ENCODE measurements at places on chromosomes 7 and 10. TPM values are rescaled to one million over a fixed set of nuclear protein-coding genes. Genes with fewer than 3 reads are reported as not detected.

DNA sequence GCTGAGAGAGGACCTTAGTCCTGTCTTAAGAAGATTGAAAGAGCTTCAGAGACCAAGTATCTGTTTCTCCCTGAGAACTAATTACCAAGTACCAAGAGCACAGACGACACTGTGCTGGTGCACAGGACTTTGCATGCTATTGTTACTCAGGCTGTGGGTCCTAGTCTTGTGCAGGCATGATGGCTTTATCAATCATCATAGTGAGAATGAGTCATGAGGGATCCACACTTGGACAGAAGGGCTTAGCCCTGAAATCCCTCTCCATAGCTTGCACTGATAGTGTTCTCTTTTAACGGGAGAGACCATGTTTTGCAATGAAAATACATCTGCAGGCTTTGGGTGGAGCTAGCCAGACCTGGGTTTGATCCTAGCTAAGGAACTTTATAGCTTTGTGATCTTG lies 93.3 kb downstream of the SORCS3 start:
- DNase-seq, result no peak

GRCh38 chr7:19117870-19118608 lies 603 bp upstream of the TWIST1 start:
- no peak for DNase-seq

ZNF425 gene
- 0.78 TPM for total RNA-seq

DNA sequence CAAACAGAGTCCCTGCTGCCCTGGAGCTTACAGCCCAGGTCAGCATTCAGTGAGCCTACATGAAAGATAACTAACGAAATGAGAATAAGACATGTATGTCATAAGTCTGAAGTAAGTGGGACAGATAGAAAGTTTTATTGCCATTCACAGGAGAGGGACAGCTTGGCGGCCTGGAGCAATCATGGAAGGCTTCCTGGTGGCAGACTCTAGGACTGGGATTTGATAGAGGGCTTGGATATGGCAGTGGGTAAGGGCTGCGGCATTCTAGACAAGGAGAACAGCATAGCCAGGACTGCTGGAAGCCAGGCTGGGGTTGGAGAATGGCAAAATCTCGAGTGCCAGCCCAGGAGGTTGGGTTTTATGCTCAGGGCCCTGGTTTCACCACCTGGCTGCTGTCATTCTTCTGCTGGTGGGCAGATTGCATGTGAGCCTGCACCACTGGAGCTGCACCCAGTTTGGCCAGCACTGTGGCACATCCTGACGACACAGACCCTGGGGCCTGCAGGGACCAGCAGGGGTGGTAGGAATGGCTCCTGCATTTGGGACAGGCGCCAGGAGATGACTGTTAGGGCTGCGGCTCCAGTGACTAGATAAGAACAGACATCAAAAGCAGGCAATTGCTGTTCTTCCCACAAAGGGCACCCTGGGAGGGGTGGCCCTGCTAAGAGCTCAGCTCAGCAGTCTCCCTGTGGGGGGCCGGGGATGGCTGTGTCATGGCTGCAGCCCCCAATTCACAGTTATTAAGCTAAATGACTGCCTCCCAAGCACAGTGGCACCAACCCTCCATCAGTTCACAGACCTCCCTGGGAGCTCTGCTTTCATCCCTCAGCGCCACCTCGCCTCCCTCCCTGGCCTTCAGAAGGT lies 161.1 kb downstream of the RPS24 start:
- DNase-seq, result no peak

CABCOCO1 gene
- not detected for total RNA-seq

DNA sequence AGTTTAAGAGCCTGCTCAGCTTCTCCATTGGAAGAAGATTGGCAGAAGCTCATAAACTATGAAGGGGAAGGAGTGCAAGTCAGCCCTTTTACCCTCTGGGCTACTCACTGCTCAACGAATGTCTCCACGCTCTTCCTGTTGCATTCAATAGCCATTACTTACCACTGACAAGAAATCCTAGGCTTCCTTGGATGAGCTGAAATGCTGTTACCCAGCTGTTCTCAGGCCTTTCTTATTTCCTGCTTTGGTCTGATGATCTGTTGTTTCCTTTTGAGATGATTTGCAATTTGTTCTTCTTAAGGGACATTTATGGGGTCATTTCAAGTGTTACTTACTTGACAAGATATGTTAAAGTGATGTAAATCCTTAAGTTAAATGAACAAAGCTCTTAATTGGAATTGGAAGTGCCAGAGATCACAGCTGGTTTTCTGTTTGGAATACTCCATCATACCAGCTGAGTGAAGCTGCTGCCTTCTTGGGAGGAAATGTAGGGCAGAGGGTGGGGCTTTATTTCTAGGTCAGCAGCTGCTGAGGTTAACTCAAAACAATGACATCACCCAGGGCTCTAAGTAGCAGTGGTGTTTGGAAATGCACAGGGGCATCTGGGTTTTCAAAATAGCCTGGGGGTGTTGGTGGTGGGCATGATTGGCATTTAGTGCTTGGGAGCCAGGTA lies 170.0 kb downstream of the PRKCQ start:
- DNase-seq, result no peak

NUTM2B gene
- 1.3 TPM for total RNA-seq

GRCh38 chr7:159078911-159079270 lies 65.8 kb downstream of the VIPR2 start:
- DNase-seq, result no peak

DNA sequence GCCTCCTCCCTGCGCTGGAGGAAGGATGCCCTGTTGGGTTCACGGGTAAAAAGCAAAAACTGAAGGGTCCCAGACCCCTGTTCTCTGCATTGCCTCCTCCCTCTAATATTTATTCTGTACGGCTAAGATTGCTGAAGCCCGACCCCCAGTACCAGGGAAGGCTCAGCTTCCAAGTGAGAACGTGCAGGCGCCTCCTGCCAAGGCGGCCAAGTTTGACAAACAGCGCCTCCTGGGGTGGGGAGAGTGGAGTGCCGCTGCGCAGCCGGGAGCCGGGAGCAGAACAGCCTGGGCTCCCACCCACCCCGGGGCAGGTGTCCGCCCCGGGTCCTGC lies 4.7 kb upstream of the EBF3 start:
- DNase-seq, result no peak

- DNase-seq, result no peak
Observed at GRCh38 chr7:48298779-48299178, 127.5 kb downstream of the ABCA13 start.

- DNase-seq, result no peak
Observed at GRCh38 chr10:74910241-74910975, 84.0 kb downstream of the KAT6B start.

DNA sequence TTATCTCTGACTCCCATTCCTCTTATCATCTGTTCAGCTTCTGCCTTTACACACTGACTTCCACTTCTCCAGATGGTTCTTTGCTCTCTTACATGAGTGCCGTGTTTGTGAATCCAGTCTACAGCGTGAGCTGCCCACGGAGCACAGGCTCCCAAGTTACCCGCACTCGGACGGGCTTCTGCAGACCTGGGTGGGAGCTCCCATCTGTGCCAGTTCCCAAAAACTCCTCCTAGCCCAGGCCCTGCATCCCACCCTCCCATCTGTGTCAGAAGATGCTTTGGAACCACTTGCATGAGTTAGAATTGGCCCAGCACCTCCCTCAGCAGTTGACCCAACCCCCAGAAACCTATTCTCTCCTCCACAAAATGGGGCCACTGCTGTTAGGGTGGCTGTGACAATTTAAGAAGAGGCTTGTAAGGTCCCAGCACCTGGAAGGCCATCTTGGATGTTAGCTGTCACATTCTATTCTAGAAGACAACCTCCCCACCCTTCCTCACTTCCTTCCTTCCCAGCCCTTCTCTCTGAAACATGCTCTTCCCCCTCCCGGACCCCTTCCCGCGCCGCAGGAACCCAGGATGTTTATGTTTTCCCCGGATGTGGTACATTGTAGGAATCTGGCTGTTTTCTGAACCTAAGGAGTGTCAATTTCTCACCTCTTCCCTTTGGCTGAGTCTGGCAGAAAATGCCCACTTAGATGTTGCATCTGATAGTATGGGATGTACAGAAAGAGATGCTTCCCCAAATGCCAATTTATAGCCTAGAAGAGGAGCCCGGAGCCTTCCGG lies 79.2 kb downstream of the CCDC3 start:
- DNase-seq, result no peak

GRCh38 chr10:112711366-112711765 lies 238.7 kb upstream of the TCF7L2 start:
- DNase-seq, result no peak

DNA sequence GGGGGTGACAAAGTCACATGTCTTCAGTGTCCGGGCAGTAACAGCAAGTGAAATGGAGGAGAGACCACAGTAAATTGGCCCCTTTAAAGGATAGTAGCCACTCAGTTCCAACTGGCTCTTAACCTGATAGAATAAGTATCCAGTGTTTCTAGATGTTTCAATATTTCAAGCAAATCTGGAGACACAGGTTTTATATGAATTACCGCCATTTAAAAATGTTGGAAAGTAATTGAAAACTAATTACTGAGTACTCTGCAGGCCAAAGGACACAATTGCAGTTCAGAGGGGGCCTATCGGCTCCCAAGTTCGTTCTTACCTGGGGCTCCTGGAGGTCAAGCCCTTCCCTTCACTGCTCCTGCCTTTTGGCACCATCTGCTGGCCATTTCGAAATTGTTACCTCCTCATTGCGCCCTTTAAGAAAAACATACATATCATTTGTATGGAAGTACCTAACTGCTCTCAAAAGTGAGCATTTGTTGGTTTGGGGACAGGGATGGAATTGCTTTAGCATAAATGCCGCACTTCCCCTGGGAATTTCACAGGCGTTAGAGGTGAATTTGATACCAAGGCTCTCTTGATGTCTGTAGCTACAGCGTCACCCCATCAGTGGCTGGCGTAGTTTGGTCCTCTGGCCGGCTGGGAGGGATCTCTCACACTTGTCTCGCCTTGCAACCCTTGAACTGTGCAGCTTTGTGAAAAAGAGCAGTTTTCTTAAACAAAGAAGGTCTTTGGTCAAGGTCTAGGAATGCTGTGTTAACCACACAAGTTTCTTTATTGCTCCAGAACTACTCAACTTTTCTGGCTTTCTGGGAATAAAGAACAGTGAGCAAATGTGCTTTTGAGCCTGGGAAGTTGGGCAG lies 220.0 kb downstream of the ARHGAP21 start:
- no peak for DNase-seq

DNA sequence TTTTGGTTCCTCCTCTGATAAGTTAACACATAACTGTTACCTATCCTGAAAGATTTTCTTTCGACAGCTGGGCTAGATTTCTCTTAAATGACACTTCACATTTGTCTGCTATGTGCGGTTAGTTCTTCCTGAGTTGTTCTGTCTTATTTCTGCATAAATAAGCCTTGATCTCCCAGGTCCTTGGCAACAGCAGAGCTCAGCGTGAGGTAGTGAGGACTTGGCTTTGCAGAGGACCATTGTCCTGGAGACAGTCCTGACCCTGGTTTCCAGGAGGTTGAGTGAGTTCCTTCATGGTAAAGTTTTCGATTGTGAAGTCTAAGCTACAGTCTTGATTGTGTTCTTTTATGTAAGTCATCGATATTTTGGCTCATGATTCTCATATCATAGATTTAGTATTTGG lies 23.7 kb downstream of the SND1 start:
- DNase-seq, result no peak

DNA sequence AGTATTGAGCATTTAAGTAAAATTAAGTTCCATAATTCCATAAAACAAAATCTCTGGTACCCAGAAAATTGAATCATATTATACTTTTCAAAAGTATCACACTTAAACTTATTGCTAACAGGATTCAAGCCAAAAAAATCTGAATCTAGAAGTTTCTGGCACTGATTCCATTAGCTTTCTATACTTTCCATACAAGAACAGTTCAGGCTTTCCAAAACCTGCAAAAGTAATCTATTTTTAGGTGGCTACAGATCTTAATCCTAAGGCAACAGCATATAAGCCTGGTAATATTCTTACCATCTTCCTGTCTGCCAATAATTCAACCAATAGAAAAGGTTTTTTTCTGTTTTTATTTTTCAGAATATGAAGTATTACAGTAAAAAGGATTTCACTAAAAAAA lies 185.0 kb downstream of the CRPPA start:
- DNase-seq, result no peak

DNA sequence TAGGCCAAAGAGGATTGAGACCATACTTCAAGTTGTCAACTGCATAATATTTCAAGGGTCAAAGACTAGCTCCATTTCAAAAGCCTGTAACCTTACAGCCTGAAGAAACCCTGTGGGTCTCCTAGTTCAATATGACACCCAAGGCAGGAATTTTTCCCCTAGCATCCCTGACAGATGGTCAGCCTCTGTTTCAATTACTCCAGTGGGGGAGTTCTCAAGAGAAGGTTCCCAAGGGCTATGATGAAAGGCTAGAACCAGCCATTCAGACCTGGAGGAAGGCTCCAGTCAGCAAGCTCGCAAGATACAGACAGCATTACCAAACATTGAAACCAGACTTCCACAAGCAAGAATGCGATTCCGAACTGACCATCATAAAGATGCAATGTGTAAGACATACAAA lies 1.6 kb downstream of the HTR7 start:
- no peak for DNase-seq

DNA sequence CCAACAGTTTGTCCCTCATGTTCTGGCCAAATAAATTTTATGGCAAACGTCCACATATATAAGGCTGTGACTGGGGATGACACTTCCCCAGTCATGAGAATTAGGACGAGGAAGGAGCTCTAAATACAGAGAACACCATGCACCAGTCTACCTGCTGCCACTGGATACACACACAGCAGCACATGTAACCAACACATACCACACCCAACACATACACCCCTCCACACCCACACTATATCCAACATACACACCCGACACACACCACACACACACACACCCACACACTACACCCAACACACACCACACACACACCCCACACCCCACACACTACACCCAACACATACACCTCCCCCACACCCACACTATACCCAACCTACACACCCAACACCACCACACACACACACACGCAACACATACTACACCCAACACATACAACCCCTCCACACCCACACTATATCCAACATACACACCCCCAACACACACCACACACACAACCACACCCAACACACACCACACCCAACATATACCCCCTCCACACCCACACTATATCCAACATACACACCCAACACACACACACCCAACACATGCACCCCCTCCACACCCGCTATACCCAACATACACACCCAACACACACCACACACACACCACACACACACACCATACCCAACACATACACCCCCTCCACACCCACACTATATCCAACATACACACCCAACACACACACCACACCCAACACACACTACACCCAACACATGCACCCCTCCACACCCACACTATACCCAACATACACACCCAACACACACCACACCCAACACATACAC lies 74.1 kb downstream of the HIPK2 start:
- no peak for DNase-seq

- peak; percentile 49 for DNase-seq
Observed at GRCh38 chr7:150944066-150945042, 33.8 kb downstream of the KCNH2 start.

- DNase-seq, result no peak
Observed at GRCh38 chr7:81944058-81944457, 174.2 kb upstream of the HGF start.

ZNF239 gene
- 1.7 TPM for total RNA-seq
